ENCODE measurements at places on chromosomes 2 and 18.

DNA sequence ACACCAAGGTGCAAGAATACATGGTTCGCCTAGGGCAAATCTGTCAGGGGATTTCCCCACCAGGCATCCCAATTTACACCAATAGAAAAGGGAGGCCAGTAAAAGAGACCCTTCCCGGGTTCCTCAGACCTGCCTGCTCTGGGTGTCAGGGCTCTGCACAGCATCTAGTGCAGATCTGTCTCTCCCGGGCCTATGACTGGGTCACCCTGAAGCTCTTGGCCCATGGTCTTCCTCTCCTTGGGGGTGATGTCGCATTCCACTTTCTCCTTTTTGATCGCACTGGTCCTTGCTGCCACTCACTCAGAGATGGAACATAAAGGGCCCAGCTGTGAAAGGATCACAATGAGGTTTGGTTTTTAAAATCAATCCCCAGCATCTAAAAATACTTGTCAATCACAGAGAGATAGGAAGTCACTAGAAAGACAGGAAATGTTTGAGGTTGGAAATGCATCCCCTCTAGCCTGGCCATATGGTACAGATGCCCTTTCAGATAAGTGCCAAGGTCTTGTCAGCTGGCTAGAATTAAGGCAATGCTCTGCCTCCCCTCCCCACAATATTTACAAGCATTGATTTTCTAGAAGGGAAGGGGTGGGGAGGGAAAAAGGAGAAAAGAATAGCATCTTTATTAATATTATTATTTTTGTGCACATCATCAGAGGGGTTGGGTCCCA is 34.9 kb upstream of the AFTPH start:
- DNase-seq, result no peak

DNA sequence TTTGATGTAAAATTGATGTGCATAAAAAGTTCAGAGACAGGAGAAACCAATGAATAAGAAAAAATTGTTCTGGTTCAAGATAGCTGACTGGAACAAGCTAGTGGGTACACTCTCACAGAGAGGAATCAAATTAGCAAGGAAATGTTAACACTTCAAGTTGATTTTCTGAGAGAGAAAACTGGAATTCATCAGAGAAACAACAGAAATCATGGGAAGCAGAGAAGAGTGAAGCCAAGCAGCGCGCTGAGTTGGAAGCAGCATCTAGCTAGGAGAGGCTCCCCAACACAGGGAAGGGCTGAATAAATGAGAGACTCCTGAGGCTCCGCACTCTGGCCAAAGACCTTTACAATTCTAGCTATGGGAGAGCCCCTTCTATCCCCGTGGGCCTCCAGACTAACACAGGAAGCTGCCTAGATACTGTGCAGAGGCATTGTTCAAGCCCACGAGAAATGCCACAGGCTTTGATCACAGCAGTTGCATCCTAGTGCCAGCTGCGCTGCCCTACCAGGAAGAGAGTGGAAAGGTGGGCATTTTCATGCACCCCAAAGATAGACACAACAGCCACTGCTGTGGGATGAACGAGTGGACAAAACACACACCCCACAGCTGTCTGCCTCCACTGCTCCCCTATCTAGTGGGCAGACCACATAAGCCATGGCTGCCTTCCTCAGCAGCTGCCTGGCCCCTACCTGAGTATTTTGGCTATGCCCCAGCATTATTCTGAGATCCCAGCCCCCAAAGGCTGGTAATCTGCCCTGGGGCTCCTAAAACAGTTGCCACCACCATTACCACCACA is 136.7 kb downstream of the FSIP2 start:
- no peak for DNase-seq

DNA sequence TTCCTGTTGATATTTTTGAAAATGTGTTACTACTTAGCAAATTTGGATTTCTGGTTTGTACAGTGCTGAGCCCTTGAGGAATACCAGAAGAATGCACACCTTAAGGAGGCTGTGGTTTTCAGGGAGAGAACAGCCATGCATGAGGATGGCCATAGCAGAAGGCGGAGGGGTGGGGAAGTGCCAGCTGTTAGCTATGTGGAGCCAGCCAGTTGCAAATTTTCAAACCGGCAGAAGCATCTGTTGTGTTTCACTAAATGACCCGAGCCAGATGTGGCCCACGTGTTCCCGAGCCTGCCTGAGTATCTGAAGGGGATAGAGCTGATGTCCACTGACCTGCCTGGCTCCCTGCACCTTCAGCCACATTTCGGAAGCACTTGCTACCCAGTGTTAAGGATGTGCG is 16.4 kb upstream of the RBM44 start:
- no peak for DNase-seq

GRCh38 chr2:49416252-49416651 is 261.9 kb upstream of the FSHR start:
- DNase-seq, result no peak

GRCh38 chr2:236162031-236162845 is 5.9 kb downstream of the GBX2 start:
- no peak for DNase-seq

DNA sequence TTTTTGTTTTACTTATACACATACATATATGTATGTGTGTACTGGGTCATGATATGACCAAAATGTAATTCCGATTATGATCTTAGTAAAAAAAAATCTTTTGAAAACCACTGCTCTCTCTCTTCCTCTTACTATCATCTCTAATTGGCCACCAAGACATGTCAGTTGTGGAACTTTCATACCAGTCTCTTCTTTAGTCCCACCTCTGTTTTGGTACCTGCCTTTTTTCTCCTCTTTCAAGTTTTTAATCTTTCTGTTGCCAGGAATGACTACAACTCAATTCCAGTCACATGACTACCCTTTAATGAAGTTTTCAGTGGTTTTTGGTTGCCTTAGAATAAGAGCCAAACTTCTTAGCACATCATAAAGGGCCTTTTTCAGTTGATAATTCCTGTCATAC is 17.1 kb downstream of the RBM44 start:
- no peak for DNase-seq

DNA sequence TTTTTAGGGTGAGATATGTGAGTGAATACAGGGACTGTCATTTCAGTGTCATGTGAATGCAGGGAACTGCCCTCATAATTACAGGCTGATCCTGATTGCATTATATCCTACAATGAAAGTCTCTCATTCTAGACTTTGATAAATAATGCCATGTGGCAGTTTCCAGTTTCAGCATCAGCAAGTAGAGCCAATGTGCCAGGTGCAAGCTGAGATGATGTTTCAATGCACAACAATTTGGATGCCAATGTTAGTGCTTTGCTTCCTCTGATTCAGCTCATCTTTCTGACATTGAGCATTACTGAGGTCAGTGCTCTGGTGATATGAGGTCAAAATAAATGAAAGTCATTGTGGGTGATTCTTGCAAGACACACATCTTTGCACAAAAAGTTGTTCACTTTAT is 63.7 kb upstream of the TFPI start:
- no peak for DNase-seq

- no peak for DNase-seq
These were observed 172.9 kb upstream of the MYT1L start for GRCh38 chr2:2503864-2504418.
